CD4-positive, alpha-beta T cell (primary cell): ENCODE measurements at places on chromosomes 4 and X.

DNA sequence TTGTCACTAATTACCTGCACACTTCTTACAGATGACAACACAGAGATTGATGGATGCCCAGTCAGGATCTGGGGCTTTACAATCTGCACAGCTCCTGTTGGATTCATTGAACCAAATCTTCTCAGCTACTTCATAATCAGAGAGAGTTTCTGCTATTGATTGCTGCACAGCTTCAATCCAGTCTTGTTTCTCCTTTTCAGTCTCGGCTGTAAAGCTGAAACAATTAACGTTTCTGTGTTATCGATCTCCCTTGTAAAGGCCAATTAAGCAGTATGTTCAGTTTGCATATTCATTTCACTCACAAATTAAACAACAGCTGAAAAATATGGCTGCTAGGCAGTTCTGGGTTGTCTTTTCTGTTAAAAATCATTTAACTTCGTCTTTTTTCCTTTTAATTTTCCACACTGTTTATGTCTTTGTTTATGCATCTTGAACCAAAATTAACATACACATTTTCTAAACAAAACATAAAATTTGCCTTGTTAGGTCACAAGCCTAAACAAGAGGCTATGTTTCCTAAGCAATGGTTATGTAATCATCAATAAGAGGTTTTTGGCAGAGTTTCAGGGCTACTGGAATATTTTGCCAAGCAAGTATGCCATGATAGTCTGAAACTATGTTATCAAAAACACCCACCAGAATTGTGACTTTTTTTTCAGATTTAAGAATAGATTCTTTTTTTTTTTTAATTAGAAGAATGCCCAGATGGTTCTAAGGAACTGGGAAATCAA is 79.2 kb downstream of the ARAP2 start:
- DNase-seq = no peak

DNA sequence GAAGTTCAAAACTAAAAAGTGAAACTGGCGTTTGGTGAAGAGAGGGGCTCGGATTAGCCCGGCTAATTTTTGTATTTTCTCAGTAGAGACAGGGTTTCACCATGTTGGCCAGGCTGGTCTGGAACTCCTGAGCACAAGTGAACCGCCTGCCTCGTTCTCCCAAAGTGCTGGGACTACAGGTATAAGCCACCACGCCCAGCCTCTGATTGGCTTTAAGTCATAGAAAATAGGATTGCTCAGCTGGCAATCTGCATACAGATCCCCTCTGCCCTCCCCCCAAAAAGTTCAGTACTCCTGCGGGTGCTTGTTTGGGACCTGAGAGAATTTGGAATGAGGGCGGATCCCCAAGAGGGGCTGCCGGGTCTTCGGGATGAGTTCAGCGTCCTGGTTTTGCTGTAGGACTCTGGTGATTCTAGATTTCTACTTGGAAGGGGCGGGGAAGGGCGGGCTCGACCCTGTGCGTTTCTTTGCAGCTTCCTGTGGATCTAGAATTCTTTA is 537 bp upstream of the PRKX start:
- DNase-seq = no peak

GRCh38 chrX:13198056-13198761 is 121.6 kb downstream of the ATXN3L start:
- DNase-seq = no peak

GRCh38 chr4:142035566-142035965 is 399.2 kb downstream of the IL15 start:
- DNase-seq = no peak

DNA sequence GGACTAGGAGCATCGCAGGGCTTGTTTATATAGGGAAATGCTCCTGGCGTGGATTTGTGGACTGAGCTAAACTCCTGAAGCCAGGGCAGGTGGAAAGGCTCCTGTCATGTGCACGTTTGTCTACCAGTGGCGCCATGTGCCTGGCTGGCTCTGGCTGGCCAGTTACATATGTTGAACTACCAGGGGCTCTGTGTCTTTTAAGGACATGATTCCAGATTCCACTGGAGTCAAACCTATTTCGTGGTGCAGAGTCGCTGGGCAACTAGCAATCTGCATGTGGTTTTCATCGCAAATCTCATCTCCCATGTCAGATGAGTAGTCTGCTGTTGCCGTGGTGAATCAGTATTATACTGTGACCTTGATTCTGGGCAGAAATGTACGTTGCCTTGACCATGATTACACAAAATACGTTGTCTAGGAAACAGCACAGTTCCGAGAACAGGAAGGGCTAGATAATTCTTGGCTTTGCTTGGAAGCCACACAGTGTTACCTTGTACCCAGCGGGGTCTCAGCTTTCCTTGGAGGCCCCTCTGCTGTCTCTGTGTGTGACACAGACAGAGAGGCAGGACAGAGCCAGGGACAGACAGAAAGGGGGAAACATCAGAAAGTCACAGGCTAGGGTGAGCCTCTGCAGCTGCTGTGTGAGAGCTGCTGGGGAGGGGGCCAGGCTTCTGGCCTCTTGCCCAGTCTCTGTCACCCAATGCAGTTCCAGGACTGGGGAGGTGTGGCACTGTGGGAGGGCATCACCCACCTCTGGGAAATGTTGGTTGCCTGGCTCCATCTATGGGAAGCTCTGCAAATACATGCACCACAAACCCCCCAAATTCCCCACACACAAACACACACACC is 19.2 kb downstream of the PNMA6E start:
- DNase-seq = peak; percentile 54

DNA sequence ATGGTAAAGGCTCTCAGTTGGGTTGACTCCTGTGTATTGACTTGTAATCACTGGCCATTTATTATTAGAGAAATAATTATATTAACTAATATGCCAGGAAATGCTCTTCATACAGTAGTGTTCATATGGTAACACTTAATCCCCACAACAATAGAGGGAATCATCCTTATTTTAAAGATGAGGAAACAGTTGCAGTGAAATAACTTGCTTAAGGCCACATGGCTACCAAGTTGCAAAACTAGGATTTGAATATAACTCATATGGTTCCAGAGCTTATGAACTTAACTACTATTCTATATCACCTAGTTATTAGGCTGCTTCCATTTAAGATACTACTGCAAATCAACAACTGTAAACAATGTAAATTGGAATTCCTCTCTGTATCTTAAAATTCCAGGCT is 143.5 kb upstream of the HPGD start:
- DNase-seq = no peak

DNA sequence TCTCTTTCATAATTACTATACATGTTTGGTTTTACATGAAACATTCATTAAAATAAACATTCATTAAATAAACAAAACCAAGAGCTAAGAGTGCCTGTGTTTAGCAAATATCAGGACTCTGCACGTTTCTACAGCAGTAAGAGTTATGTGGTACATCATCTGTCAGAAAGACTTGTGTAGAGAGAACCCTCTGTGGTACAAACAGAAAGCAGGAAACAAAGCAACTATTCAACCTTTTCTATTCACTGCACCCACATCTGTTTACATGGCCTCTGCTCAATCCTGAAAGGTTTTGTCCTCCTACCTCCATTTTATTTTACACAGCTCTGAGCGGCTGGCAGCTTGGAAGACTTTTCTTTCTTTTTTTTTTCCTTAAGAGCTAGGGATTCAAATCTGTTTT is 90.7 kb upstream of the PCDH18 start:
- DNase-seq = no peak

- DNase-seq = no peak
Observed at GRCh38 chr4:60809486-60809800, 390.7 kb upstream of the ADGRL3 start.

DNA sequence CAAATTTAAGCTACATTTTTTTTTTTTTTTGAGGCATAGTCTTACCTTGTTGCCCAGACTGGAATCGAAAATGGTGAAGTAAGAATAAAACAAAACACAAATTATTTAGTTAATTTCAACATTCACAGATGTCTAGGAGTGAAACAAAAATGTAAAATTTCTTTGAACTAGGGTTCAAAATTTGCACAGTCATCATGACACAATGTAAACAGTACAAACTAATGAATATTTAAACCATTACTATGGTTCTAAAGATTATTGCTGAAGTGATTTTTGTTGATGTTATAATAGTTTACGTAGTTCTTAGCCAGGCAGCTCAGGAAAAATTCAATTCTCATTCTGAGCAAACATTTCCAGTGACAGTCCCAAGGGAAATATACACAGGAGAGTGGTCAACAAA is 633.1 kb downstream of the GRXCR1 start:
- DNase-seq = no peak

DNA sequence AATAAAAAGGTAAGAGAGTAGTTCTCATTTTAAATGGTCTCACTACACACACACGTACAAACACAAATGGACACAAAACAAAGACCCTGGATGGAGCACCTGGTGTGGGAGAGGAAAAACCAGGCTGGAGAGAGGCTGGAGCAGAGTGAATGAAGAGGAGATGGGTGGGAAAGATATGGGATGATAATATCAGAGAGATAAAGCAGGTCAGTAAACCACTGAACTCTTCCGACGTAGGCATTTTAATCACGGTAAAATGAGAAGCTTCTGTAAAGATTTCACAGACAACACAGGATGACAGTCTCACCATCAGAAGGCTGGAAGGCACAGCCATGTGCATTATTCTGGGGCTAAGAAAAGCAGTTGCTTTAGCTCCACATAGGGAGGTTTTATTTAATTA is 532.8 kb downstream of the KCNIP4 start:
- no peak for DNase-seq
